ENCODE measurements at places on chromosomes 2 and 18.

DNA sequence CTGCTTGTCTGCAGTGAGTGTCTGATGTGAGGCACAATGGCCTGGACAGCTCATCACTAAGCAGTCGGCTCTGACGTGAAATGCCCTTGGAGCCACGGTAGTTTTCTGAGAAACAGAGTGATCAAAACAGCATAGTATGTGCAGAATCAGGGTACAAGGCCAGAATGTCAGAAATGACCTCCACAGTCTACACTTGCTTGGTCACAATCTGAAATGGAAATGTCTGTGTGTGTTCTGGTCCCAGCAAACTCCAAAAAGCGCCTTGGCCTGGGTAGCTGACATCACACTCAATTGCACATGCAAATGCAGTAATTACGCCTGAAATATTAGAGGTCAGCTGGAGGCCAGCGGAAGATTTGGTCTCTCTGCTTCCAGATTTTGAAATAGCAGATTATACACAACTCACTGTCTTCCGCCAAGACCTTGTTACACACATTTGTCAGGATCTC, 95.4 kb downstream of the CTAGE1 start:
- DNase-seq = no peak

DNA sequence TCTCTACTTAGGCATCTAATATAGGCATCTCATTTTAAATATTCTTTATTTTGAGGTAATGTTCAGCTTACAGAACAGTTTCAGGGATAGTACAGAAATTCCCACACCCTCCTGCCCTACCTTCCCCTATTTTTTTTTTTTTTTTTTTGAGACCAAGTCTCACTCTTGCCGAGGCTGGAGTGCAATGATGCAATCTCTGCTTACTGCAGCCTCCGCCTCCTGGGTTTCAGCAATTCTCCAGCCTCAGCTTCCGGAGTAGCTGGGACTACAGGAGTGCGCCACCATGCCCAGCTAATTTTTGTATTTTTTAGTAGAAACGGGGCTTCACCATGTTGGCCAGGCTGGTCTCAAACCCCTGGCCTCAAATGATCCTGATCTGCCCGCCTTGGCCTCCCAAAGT, 97.6 kb downstream of the EPB41L5 start:
- no peak for DNase-seq

DNA sequence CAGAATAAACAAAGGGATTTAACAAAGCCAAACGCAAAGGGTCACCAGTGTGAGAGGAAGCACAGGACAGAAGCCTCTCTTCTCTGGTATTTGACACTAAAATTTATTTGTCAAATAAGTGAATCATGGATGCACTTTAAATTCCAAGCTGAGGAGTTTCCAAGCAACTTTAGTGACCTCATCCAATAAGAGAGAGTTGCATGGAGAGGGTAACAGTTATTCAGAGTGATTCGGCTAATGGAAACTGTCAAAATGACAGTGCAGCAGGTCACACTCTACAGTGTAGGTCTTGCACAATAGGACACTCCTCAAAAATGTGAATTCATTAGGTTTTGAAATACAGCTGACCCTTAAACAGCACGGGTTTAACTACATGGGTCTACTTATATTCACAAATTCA, 103.9 kb upstream of the ACVR1C start:
- no peak for DNase-seq

- DNase-seq = no peak
These were observed 24.1 kb downstream of the ODC1 start for GRCh38 chr2:10424051-10424450.

GRCh38 chr18:54607213-54608027, 16.4 kb downstream of the DYNAP start:
- DNase-seq = no peak

- no peak for DNase-seq
These were observed 7.7 kb upstream of the SATB2 start for GRCh38 chr2:199465390-199465789.
